Esophagus squamous epithelium (tissue), 5 donors: ENCODE measurements at places on chromosomes 3 and 15.

GRCh38 chr3:77320514-77320913 is 280.6 kb downstream of the ROBO2 start:
- no peak overlapping the region for H3K4me3 ChIP-seq
- no peaks in the 10 kb centered on the region for H3K36me3 ChIP-seq
- no peak for DNase-seq
- H3K4me1 ChIP-seq, result no peaks in the 10 kb centered on the region
- H3K27ac ChIP-seq, result no peak overlapping the region

DNA sequence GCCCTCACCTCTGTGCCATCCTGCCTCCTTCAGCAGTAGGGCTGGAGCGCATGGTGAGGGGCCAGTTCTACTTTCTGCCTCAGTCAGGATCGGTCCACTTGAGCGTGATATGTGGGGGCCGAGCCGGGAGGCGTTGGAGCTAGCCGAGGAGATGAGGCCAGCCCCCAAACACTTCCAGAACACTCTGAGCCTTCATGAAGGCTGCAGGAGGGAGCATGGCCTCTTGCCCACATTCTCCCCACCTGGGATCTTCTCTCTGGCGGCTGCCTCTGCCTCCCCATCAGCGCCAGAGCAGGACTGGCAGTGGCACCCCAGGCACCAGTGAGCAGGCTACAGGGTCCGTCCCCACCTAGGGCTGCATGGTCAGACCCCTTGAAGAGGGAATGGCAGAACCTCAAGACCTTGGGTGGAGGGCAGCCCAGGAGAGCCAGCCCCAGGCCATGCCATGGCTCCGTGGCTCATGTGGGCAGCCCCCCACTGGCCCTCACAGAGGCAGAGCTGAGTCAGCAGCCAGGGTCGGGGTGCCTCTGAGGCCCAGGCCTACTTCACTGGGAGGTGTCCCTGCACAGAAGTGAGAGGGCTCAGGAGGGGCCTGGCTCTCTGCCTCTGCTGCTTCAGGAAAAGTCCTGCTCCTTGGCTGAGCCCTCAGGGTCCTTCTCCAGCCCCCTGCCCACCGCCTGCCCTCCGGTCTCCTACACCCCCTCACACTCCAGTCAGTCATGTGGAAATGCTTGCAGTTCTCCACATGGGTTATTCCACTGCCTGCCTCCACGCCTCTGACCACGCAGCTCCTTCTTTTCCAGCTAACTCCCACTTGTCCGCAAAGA is 28.1 kb upstream of the CYP11A1 start:
- peaks cover 37% of the 10 kb centered on the region for H3K4me1 ChIP-seq
- H3K36me3 ChIP-seq, result no peaks in the 10 kb centered on the region
- no peak for DNase-seq
- H3K27me3 ChIP-seq, result no peaks in the 10 kb centered on the region
- no peak overlapping the region for H3K4me3 ChIP-seq
- H3K27ac ChIP-seq, result no peak overlapping the region

DNA sequence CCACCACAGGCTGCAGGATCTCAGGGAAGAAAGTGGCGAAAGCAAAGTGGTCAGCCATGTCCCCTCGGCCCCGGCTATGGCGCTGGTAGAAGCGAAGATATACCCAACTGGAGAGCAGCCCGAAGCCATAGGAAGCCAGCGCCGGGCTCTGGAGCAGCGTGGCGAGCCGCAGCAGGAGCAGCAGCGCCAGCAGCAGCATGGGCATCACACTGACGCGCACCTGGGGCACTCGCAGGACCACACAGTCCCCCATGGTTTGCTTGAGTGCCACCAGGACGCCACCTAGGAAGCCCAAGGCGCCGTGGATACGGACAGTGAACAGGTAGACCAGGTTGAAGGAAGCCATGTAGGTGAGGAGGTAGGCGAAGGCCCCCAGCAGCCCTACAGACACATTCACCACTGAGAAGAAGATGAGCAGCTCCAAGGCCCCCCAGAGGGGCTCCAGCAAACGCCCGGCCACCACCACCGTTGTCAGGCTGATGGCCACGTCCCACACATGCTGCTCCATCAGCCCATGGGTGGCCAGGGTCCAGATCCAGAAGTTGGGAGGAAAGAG is 888 bp downstream of the TMEM115 start:
- DNase-seq, result no peak
- peak overlapping the region; percentile 86 for H3K27ac ChIP-seq
- H3K27me3 ChIP-seq, result no peaks in the 10 kb centered on the region
- peak overlapping the region; percentile 89 for H3K4me3 ChIP-seq
- H3K4me1 ChIP-seq, result peaks cover 31% of the 10 kb centered on the region
- H3K36me3 ChIP-seq, result peaks cover 20% of the 10 kb centered on the region

GRCh38 chr15:57675481-57676181 is 30.9 kb upstream of the POLR2M start:
- DNase-seq, result no peak
- H3K36me3 ChIP-seq, result no peaks in the 10 kb centered on the region
- no peaks in the 10 kb centered on the region for H3K27me3 ChIP-seq
- H3K27ac ChIP-seq, result no peak overlapping the region
- H3K4me1 ChIP-seq, result no peaks in the 10 kb centered on the region
- no peak overlapping the region for H3K4me3 ChIP-seq

- no peak for DNase-seq
- H3K27me3 ChIP-seq, result no peaks in the 10 kb centered on the region
- H3K27ac ChIP-seq, result no peak overlapping the region
- H3K36me3 ChIP-seq, result no peaks in the 10 kb centered on the region
- no peaks in the 10 kb centered on the region for H3K4me1 ChIP-seq
- H3K4me3 ChIP-seq, result no peak overlapping the region
Observed at GRCh38 chr3:152126260-152126659, 142.5 kb upstream of the MBNL1 start.

GRCh38 chr3:178703268-178703975 is 167.2 kb downstream of the KCNMB2 start:
- H3K4me1 ChIP-seq, result peaks cover 54% of the 10 kb centered on the region
- no peak for DNase-seq
- H3K36me3 ChIP-seq, result no peaks in the 10 kb centered on the region
- H3K27me3 ChIP-seq, result no peaks in the 10 kb centered on the region
- no peak overlapping the region for H3K27ac ChIP-seq

DNA sequence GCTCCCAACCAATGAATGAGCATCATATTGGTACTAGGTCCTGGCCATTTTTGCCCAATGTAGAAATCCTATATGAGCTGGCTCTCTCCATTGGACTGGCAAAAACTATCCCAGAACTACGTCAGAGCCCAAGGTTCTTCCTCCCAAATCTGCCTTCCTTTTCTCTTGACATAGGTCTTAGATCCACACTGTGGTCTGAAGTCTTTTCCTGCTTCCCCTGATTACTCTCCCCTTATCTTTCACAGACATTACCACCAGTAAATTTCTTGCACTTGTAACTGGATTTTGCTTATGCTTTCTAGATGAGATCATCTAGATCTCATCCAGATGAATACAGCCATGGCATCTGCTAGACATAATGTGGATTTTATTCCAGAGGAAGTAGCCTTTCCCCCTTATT is 141.2 kb upstream of the GADL1 start:
- no peak for DNase-seq
- no peak overlapping the region for H3K4me3 ChIP-seq
- H3K36me3 ChIP-seq, result no peaks in the 10 kb centered on the region

GRCh38 chr15:69806287-69806915 is 291.3 kb downstream of the TLE3 start:
- no peak overlapping the region for H3K4me3 ChIP-seq
- H3K27ac ChIP-seq, result no peak overlapping the region
- H3K36me3 ChIP-seq, result no peaks in the 10 kb centered on the region
- peaks cover 25% of the 10 kb centered on the region for H3K4me1 ChIP-seq
- H3K27me3 ChIP-seq, result peaks cover 70% of the 10 kb centered on the region
- DNase-seq, result no peak

GRCh38 chr15:92074101-92074500 is 220.6 kb downstream of the SLCO3A1 start:
- no peak overlapping the region for H3K4me3 ChIP-seq
- no peaks in the 10 kb centered on the region for H3K36me3 ChIP-seq
- H3K27me3 ChIP-seq, result no peaks in the 10 kb centered on the region
- H3K27ac ChIP-seq, result no peak overlapping the region
- DNase-seq, result no peak

DNA sequence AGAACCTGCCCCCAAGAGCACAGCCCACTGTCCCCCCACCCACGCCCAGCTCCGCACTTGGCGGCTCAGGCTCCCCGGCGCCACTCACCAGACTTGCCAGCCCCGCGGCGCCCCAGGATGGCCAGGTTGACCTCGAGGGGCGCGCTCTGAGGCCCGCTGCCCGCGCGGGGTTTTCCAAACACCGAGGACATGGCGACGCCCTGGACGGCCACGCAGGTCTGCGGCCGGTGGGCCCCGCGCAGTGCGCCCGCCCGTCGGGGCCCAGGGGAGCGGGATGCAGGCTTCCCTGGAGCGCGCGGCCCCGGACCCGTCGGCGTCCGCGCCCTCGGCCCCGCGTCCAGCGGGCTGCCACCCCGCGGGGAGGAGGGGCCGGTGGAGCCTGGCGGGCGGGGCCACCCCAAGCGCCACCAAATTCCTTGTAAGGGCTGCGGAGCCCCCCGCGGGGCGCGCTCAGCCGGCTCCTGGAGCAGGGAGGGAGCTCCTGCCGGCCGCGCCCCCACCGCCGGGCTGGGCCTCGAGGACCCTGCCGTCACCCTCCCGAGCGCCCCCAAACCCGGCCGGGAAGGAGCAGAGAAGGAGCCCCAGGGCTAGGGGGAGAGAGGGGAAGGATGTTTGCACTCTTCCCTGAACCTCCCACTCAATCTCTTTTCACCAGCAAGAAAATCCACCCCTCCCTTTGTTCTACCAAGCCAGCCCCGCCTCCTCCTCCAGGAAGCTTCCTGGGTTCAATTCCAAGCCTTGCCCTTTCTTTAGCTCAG is at the start of gene RASL12:
Gene RASL12 (minus strand): TSS at position 347 of the 758 bp plus-strand sequence. CDS start 156 bp downstream, at position 191.
- no peaks in the 10 kb centered on the region for H3K27me3 ChIP-seq
- peaks cover 24% of the 10 kb centered on the region for H3K4me1 ChIP-seq
- peak within 1 kb of the TSS; percentile 34 for H3K4me3 ChIP-seq
- DNase-seq, result no peak
- peak within 1 kb of the TSS; percentile 79 for H3K27ac ChIP-seq

DNA sequence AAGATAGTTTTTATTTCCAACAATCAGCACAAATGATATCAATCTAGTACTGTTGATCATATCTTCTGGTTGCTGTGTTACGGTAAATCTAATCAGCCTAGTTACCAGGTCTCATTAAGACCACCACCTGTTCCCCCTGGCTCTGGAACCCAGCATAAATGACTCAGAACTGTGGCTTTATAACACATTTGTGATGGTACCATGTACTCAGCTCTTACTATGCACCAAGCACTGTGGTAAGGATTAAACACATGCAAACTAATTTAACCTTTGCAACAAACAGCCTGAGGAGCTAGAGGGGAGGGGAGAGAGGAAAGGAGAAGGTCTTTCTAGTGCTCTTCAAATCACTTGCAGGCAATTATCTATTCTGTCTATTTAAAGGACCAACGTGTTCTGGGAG is 173.9 kb upstream of the LMCD1 start:
- H3K27ac ChIP-seq, result no peak overlapping the region
- peaks cover 4% of the 10 kb centered on the region for H3K27me3 ChIP-seq
- H3K36me3 ChIP-seq, result no peaks in the 10 kb centered on the region
- H3K4me3 ChIP-seq, result no peak overlapping the region

DNA sequence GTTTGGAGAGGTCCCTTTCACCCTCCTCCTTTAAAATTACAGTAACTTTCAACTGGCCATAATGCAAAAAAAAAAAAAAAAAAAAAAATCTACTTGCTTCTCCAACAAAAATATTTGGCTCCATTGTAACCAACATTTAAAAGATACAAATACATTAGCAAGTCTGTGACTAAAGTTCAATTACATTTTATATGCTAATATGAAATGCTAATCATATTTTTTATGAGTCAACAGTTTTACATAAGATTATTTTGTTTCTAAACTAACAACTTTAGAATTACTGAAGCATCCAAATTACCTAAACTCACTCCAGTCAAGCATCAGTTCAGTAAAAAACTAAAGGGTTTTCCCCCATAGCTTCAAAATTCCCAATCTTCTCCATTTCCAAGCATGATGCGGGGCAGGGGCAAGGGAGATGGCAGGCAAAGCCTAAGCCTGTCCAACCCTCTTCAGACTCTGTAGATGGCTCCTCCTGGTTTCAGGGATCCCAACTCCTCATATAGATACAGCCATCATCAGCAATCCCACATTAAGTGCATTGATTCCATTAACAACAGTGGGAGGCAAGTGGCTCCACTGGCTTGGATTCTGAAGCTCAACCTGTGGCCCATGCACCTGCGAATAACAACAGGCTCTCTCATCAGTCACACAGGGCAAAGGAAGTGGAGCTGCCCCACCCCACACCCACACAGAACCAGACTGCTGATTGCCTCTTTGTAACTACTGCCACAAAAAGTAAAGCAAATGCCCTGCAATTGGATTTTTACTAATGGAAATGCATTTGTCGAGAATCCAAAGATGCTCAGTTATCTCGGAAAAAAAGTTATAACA is 15.0 kb downstream of the SFMBT1 start:
- DNase-seq, result no peak
- no peaks in the 10 kb centered on the region for H3K36me3 ChIP-seq
- H3K4me1 ChIP-seq, result peaks cover 11% of the 10 kb centered on the region
- no peak overlapping the region for H3K4me3 ChIP-seq

- no peaks in the 10 kb centered on the region for H3K27me3 ChIP-seq
- H3K4me1 ChIP-seq, result no peaks in the 10 kb centered on the region
- no peaks in the 10 kb centered on the region for H3K36me3 ChIP-seq
- DNase-seq, result no peak
- no peak overlapping the region for H3K4me3 ChIP-seq
- no peak overlapping the region for H3K27ac ChIP-seq
Observed at GRCh38 chr3:157121522-157121921, 38.4 kb downstream of the CCNL1 start.

DNA sequence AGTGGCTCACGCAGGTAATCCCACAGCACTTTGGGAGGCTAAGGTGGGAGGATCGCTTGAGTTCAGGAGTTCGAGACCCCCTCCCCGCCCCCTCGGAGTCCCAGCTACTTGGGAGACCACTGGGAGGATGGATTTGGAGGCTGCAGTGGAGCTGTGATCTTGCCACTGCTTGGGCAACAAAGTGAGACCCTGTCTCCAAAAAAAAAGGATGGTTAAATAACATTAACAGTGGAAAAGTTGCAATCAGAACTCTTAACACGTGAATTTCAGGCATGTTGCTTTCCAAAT is 1.4 kb upstream of the TMEM87A start:
- H3K4me3 ChIP-seq, result peak overlapping the region; percentile 91
- H3K27ac ChIP-seq, result peak overlapping the region; percentile 99
- no peak for DNase-seq
- H3K36me3 ChIP-seq, result no peaks in the 10 kb centered on the region

DNA sequence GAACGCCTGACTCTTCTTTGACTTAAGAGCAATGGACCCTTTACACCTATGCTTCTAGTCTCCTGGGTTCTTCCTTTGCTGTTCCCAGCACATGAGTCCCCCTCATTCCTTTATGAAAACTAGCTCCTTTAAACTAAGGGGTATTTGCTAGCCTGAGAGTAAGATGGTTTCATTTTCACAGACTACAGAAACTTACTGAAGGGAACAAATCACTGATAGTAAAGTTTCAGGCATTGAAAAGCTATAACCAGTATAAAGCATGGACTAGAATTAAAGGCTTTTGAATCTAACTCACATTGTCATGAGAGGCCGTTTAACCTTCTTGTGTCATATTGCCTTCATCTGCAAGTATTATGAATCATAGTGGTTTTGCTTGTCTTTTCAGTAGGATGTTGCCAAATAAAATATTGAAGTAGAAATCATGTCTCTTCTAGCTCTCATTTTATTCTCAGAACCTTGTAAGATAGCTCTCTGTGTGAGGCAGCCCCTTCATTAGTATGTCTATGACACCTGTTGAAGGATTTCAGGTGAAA is 765.9 kb downstream of the NR2F2 start:
- no peaks in the 10 kb centered on the region for H3K36me3 ChIP-seq
- H3K4me1 ChIP-seq, result no peaks in the 10 kb centered on the region
- no peak overlapping the region for H3K27ac ChIP-seq
- no peak overlapping the region for H3K4me3 ChIP-seq
- no peaks in the 10 kb centered on the region for H3K27me3 ChIP-seq

- H3K27ac ChIP-seq, result peak overlapping the region; percentile 63
- peaks cover 8% of the 10 kb centered on the region for H3K4me1 ChIP-seq
- H3K4me3 ChIP-seq, result no peak overlapping the region
- H3K36me3 ChIP-seq, result no peaks in the 10 kb centered on the region
- no peak for DNase-seq
Observed at GRCh38 chr3:102163818-102164154, 271.0 kb upstream of the ZPLD1 start.
